ENCODE measurements at places on chromosomes 1 and 21.

DNA sequence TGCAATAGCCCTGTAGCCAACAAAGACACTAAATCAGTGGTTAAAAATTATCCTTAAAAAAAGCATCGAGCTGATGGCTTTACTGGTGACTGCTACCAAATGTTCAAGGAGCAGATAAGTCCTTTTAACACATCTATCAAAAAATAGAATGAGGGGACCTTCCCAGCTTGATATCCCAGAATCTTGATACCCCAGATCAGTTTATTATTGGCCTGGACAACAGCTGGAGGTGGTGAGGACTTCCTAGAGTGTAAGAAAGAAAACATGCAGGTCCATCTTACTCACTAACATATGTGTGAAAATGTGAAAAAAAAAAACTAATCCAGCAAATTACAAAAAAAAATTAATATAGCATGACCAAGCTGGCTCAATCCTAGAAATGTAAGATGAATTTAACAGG, 21.3 kb downstream of the CHIT1 start:
- DNase-seq: no peak

DNA sequence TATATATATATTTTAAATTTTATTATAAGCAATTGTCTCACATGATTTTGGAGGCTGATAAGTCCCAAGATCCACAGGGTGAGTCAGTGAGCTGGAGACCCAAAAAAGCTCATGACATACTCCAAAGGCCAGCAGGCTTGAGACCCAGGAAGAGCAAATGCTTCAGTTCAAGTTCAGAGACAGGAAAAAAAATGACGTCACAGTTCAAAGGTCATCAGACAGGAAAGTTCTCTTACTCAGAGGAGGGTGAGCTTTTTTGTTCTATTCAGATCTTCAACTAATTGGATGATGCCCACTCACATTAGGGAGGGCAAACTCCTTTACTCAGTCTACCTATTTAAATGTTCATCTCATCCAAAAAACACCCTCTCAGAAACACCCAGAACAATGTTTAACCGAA, 18.2 kb downstream of the RXRG start:
- DNase-seq: no peak

- peak; percentile 67 for DNase-seq
Measured at GRCh38 chr1:173255214-173255813, 48.2 kb upstream of the TNFSF4 start.

DNA sequence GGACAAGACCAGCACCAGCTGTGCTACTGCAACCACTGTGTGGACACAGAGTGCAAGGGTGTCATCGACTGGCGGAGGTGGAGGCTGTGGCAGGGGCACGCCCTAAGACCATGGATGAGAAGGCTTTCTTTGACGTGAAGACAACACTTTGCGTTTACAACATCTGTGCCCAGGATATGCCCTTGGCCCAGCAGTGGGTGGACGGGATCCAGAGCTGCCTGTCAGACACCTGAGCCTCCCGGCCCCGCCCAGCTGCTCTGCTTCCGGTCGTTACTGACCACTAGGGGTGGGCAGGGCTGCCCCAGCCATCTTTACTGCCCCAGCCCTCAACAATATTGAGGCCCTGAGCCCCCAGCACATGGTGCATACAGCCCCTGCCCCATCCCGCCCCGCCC, 21.4 kb upstream of the NPPB start:
- no peak for DNase-seq

DNA sequence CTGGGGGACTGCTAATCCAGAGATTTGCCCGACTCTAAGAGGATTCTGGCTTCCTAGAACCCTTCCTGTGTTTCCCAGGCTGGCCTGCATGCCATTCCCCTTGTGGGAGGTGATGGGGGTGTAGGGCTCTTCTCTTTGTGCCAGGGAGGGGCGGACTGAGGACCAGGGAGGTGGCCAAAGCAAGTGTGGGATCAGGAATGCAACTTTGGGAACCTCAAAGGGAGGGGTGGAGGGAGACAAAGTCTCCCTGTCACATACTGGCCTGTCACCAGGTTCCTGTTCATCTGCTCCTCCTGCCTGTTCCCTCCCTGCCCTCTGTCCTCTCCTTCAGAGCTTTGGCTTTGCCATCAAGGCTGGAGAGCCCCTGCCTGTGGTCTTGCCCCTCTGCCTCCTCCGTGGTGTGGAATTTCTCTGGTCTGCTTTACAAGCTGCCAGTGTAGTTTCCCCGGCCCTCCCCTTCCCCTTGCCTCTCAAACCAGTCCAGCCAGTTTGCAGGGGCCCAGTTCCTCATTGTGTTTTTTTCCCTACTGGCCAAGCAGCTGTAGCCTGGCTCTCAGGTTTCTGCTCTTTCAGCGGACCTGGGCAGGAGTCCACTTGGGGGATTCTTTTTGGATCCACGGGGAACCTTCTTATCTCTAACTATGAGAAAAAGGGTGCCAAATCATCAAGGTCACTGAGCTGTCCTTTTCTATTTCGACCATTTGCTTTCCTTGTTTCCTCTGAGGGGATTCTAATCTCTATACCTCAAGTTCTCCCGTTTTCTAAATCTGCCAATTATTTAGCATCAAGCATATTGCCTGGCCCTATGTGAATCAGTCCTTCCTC, 1.8 kb downstream of the CGN start:
- no peak for DNase-seq

- no peak for DNase-seq
Measured at GRCh38 chr1:206513312-206514111, 6.2 kb downstream of the RASSF5 start.

- no peak for DNase-seq
Measured at GRCh38 chr1:30680429-30680828, 43.0 kb downstream of the MATN1 start.

- no peak for DNase-seq
Measured at GRCh38 chr1:205998457-205999241, 4.5 kb downstream of the RAB7B start.

- no peak for DNase-seq
Measured at GRCh38 chr21:15730484-15731242, 881 bp downstream of the USP25 start.

DNA sequence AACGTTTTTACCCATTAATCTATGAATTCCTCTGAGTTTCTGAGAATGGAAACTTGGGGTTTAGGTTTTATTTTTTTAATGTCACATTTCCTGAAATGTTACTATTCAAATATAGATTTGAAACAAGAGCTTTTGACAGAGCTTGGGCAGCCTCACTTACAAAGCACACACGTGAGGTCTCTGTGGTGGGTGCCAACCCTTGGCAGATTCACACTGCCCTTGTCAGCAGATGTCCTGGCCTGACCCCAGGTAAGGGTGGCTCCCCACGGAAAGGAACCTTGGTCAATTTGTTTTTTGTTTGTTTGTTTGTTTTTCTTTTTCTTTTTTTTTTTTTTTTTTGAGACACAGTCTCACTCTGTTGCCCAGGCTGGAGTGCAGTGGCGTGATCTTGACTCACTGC, 53.5 kb downstream of the FAAP20 start:
- no peak for DNase-seq

DNA sequence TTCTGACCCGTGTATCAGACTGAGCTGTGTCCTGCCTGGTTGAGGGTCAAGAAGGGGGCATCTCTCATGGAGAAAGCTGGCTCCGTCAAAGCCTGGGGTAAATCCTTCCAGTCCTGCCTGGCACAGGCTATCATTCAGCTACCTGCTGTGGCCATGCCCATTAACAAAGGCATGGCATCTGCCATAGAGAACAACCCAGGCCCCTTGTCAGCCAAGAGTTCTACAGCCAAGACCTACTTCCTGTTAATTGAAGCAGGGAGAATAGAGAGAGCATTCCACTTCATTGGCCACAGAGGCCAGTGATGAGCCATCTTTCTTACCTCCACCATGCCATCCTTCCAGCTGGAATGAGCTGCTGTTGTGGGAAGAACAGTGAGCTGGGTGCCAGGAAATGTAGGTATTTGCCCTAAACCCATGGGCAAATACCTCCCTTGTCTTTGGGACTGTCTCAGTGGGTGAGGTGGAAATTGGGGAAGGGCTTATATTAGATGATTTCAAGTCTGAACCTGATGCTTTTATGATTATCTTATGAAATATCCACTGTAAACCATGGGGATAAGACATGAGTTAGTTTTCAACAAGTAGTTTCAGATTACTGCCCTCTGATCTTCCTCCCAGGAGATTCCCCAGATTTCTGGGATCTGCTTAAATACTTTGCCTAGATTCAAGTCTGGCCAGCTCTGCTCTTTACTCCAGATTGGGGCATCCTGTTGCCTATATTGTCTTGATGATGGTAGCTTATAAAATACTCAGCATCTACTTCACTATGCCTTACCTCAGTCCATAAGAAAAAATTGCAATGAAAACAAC, 11.2 kb upstream of the KCNQ4 start:
- DNase-seq: no peak

DNA sequence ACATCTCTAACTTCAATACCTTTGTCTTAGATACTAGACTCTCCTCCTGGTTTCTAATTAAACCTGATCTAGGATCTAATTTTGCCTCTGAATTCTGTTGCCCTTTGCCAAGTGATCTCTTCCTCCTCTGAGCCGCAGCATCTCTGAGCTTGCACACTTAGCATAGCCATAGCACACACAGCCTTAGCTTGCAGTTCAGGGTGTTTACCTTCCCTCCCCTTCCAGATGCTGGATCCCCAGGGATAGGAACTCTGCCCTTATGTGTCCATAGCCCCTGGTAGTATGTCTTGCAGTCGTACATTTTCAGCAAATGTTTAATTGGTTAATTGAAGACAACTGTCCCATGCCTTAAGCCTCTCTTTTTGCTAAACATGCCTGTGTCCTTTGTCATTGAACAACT, 30.3 kb downstream of the SELL start:
- DNase-seq: no peak

GRCh38 chr21:42991992-42992740, 17.8 kb downstream of the PKNOX1 start:
- DNase-seq: peak; percentile 10

DNA sequence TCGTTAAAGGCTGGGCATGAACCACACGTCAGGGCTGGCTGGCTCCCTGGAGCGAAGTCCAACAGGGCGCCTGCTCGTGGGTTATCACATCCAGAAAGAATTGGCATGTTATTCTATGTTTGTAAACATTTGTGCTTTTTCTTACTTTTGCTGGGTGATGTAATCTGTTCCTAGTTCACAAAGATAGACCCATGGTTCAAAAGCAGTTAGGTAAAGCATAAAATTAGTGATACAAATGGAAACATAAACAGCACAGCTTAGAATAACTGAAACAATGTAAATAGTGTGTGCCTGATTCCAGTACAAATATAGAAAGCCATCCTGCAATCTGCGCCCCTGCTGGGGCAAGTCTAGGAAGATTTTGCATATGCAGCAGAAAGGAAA, 184.0 kb upstream of the C1orf174 start:
- no peak for DNase-seq

DNA sequence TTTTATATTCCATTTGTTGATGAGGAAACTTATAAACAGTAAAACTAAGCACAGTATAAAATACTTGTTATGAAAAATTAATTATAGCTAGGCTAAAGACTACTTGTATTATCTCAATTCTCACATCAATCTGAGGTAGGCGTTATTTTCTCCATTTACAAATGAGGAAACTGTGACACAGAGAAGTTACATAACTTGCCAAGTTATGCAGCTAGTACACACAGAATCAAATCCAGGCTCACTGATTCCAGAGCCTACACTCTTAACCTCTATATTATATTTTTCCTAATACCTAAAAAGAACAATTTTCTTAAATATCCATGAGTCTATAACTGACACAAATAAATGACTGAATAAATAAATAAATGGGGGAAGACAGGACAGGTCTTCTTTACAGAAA, 11.2 kb upstream of the VPS45 start:
- DNase-seq: peak; percentile 25

- no peak for DNase-seq
Measured at GRCh38 chr21:36567216-36567885, 87.4 kb upstream of the CLDN14 start.

GRCh38 chr1:200302921-200303290, 106.9 kb downstream of the ZNF281 start:
- no peak for DNase-seq

- DNase-seq: no peak
Measured at GRCh38 chr1:177274687-177275211, 104.0 kb downstream of the BRINP2 start.
